ENCODE measurements at places on chromosomes 5 and 9. TPM values are rescaled to one million over a fixed set of nuclear protein-coding genes. Genes with fewer than 3 reads are reported as not detected.

AIF1L gene
- total RNA-seq = 0.10 TPM

CMYA5 gene
- 0.29 TPM for total RNA-seq

PIP5K1B gene
- total RNA-seq = 4.7 TPM

TSSK1B gene
- not detected for total RNA-seq

GCNT4 gene
- 2.4 TPM for total RNA-seq

CACNA1B gene
- 0.05 TPM for total RNA-seq

GTF2H2C gene
- total RNA-seq = 32.0 TPM

GGTA1 gene
- 0.20 TPM for total RNA-seq

CTSV gene
- total RNA-seq = 0.17 TPM

CDH9 gene
- not detected for total RNA-seq
